Hair follicular keratinocyte (primary cell): ENCODE measurements at places on chromosomes 7 and 10. TPM values are rescaled to one million over a fixed set of nuclear protein-coding genes. Genes with fewer than 3 reads are reported as not detected.

Gene OR2A42
- not detected in 2 replicates for total RNA-seq

Gene SFXN2
- 5.6 and 6.0 TPM in 2 replicates for total RNA-seq

Gene CTAGE4
- total RNA-seq: 0.46 and 1.0 TPM in 2 replicates

Gene FAM25G
- total RNA-seq: 15.6 and 21.2 TPM in 2 replicates

Gene ERVW-1
- total RNA-seq: not detected in 2 replicates

Gene CNPY1
- not detected in 2 replicates for total RNA-seq

Gene ALOX5
- 0.16 TPM in 1 of 2 replicates, not detected in the other for total RNA-seq

Gene TMEM196
- total RNA-seq: not detected in 2 replicates

Gene ACTR1A
- 109 and 125 TPM in 2 replicates for total RNA-seq

Gene CFAP70
- total RNA-seq: 0.46 and 0.55 TPM in 2 replicates

Gene KAZALD1
- 0.15 and 0.23 TPM in 2 replicates for total RNA-seq

Gene MMD2
- not detected in 2 replicates for total RNA-seq

Gene FHIP2A
- total RNA-seq: 6.1 and 7.3 TPM in 2 replicates

Gene NME8
- not detected in 2 replicates for total RNA-seq

Gene AKR1C4
- total RNA-seq: not detected in 2 replicates

Gene TRUB1
- total RNA-seq: 16.9 and 25.3 TPM in 2 replicates

Gene TMEM168
- total RNA-seq: 10.1 and 11.9 TPM in 2 replicates

Gene PON3
- total RNA-seq: 3.2 and 4.7 TPM in 2 replicates

Gene NUTM2B
- total RNA-seq: 0.62 and 0.99 TPM in 2 replicates

Gene UPK3BL2
- total RNA-seq: 2.3 and 2.7 TPM in 2 replicates

Gene ITIH5
- not detected in 2 replicates for total RNA-seq

Gene PKD1L1
- total RNA-seq: not detected in 2 replicates

Gene HTR7
- total RNA-seq: 11.9 and 22.6 TPM in 2 replicates

Gene CUZD1
- 0.11 and 0.39 TPM in 2 replicates for total RNA-seq

Gene LRRC61
- 24.4 and 31.5 TPM in 2 replicates for total RNA-seq

Gene CALHM1
- total RNA-seq: not detected in 2 replicates

Gene LMOD2
- total RNA-seq: not detected in 2 replicates

Gene SMC3
- total RNA-seq: 15.9 and 21.2 TPM in 2 replicates

Gene NPY4R2
- total RNA-seq: not detected in 2 replicates

Gene SPDYE6
- not detected in 2 replicates for total RNA-seq

Gene XRCC2
- total RNA-seq: 2.3 and 4.6 TPM in 2 replicates

Gene FGFBP3
- total RNA-seq: under 0.01 and 0.08 TPM in 2 replicates

Gene DEPP1
- 1.1 and 21.9 TPM in 2 replicates for total RNA-seq

Gene GPR26
- not detected in 2 replicates for total RNA-seq
